ENCODE measurements at places on chromosomes 6 and 20.

GRCh38 chr6:8361259-8361658 lies 74.1 kb downstream of the SLC35B3 start:
- DNase-seq: no peak

GRCh38 chr6:53045891-53046673 lies 19.1 kb upstream of the FBXO9 start:
- no peak for DNase-seq

DNA sequence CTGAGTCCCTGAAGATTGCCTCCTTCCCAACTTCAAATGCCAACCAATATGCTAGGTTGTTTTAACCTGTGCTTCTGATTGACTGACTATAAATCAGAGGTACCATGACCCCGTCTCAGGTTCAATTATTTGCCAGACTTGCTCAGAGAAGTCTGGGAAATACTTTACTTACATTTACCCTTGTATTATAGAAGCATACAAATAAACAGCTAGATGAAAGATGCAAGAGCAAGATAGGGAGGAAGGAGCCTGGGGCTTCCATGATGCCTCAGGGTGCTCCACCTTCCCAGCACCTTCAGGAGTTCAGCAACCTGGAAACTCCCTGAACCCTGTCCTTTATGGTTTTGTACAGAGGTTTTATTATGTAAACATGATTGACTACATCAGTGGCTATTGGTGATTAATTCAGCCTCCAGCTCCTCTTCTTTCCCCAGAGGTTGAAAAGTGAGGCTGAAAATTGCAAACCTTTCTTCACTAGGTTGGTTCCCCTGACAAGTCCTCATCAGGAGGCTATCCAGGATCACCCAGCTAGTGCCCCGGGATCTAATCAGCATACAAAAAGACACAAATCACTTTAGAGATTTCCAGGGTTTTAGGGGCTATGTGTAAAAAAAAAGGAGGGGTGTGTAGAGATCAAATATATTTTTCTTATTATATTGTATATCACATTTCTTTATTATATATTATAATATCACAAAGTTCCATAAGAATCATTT lies 547.7 kb downstream of the EPM2A start:
- DNase-seq: no peak

GRCh38 chr6:43089467-43089866 lies 13.4 kb downstream of the PTK7 start:
- DNase-seq: no peak

DNA sequence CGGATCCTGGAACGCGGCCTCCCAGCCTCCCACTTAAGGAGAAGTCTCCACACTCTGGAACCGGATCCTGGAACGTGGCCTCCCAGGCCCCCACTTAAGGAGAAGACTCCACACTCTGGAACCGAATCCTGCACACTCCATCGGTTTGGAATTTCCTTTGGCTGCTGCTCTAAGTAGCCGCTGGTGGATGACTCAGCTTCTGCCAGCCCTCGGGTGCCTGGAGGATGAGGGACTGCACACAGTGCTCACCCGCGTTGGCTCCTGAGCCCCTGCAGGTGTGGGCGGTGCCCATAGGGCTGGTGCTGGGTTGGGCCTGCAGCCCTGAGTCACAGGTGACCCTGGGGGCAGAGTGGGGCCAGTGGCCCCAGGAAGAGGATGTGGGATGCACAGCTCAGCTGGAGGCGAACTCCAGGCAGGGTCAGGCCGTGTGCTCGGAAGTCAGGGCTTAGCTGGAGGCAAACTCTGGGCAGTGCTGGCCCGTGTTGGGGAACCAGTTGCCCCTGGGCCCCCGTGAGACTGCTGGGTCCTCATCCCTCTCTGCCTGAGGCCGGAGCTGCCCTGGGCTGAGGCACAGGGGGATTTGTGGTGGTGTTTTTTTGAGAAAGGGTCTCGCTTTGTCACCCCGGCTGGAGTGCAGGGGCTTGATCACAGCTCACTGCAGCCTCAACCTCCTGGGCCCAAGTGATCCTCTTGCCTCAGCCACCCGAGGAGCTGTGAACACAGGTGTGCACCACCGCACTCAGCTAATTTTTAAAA lies 13.9 kb upstream of the TNFRSF6B start:
- DNase-seq: no peak

GRCh38 chr20:51661609-51662178 lies 106.5 kb downstream of the ATP9A start:
- peak; percentile 44 for DNase-seq

GRCh38 chr6:33126101-33126714 lies 50.4 kb downstream of the HLA-DPB1 start:
- DNase-seq: peak; percentile 92

DNA sequence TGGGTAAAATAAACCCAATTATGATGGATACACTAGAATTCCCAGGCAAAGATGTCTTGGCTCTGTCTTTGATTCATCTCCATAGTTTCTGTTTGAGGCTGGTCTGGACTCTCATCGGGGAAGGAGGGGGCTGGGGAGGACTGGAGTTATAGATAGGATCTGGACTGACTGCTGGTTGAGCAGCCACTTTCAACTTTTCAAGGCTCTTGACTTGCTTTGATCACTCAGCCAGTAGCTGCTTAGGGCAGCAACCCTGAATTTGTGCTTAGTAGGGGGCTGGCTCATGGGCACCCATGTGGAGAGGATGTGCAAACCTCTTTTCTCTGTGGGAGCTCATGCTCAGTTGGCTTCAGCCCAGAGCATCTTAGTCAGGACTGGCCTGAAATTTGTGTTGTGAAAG lies 114.0 kb upstream of the NEDD9 start:
- no peak for DNase-seq

DNA sequence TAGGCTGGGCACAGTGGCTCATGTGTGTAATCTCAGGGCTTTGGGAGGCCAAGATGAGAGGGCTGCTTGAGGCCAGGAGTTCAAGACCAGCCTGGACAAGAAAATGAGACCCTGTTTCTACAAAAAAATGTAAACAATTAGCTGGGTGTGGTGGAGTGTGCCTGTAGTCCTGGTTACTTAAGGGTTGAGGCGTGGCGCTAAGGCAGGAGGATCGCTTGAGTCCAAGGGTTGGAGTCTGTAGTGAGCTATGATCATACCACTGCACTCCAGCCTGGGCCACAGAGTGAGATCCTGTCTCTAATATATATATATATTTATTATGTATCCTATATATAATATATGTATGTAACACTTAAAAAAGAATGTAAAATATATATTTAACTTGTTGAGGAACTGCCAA lies 7.9 kb upstream of the ABRACL start:
- no peak for DNase-seq

DNA sequence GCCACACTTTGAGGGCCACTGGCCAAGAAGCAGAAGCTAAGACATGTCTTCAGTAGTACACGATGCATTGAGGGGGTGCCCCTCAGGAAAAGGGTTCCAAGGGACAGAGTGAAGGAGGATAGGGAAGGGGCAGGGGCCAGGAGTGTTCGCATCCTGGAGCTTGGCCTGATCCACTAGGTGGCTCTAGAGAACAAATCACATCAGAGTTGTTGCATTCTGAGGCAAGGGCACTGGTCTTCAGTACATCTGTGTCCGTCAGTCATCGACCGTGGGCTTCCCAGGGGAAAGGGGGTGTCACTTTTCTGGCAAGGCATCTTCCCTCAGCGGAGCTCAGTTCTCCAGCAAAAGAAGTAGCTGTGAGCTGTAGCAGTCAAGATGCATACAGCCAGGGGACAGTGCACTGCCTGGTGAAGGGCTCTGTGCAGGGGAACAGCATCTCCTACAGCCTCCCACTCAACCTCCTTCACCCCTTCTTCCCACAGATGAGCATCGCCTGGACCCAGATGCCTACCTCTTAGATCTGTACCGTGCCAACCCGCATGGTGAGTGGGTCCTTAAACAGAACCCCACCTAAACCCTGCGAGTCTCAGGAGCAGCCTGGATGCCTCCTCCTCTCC lies 47.8 kb downstream of the ARHGAP40 start:
- peak; percentile 49 for DNase-seq

DNA sequence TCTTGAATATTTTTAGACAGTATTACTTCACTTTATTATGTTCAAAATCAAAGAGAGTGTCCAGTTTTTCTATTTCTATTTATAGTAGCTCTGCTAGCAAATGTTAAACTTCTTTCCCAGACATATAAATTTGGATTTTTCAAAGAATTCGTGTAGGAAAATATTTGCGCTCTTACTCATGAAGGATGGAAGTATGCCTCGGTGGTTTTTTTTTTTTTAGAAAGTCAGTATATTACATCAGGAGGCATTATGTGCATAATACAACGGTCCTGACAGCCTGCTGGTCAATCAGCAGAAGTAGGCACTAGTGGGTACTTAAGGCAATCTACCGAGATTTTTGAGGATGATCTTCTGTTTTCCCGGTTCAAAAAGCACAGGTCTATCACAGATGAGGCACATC lies 249.3 kb downstream of the TBX18 start:
- DNase-seq: no peak

DNA sequence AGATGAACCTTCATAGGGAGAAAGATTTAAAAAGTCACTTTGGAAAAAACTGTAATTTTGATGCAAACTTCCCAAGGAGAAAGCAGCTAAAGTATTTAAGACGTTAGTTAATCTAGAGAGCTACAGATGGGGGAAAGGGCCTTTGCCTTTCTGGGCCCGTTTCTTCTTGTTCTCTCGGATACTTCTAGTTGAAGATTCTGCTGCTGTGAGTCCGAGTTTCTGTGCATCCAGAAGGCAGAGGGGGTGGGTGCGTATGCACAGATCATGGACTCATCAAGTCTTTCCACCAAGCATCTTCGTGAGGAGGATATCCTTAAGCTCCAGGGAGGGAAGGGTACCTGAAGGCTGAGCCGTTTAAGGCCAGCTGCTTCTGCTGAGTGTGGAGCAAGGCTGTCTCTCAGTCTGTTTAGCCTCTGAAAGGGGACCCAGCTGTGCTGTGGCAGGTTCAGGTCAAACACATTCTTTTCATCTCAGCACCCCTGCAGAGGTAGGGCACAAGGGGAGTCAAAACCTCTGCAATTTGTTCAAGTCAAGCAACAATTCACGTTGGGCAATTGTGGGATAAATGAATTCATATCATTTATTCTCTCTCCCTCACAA lies 4.3 kb downstream of the LAMP5 start:
- peak; percentile 18 for DNase-seq

DNA sequence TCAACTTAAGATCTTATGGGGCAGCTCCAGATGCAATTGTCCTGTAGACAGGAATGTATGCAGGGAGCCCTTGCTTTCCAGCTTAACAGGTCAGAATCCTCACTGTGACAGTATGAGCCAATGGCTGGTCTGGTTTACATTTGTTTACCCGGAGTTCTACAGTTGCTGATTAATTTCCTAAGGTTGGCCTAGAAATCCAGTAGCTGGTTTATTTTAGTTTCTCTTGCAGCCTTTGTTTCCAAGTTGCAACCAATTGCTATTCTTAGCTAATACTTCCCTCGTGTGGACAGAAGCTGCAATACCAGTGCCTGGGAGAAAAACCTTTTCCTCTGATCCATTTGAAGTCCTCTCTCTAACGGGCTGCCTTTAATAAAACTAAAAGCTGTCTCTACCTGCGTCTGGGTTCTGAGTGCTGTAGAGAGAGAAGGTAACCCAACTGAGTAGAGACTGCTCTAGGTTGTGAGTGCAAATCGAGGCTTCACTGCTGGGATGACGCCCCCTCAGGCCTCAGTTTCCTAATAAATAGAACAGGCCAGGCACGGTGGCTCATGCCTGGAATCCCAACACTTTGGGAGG lies 45.9 kb downstream of the ZNF217 start:
- peak; percentile 18 for DNase-seq

DNA sequence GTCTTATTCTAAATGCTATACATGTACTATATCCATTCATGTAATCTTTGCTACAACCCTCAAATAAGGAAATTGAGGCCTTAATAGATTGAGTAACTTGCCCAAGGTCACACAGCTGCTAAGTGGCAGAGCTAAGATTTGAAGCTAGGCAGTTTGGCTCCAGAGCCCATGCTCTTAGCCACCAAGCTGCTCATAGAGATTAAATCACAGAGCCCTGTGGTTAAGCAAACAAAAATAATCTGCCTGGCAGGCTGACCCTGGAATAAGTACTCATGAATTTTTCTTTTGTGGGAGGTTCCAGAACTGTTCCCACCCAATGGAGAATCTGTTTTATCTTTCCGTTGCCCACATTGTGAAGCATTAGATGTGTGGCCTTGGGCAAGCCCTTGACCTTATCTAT lies 7.4 kb downstream of the AAR2 start:
- DNase-seq: peak; percentile 43

GRCh38 chr6:74853991-74854390 lies 351.9 kb downstream of the COL12A1 start:
- no peak for DNase-seq

GRCh38 chr6:14408446-14408845 lies 290.9 kb downstream of the CD83 start:
- no peak for DNase-seq

- DNase-seq: no peak
These were observed 517.7 kb upstream of the SULF2 start for GRCh38 chr20:48302844-48303542.

DNA sequence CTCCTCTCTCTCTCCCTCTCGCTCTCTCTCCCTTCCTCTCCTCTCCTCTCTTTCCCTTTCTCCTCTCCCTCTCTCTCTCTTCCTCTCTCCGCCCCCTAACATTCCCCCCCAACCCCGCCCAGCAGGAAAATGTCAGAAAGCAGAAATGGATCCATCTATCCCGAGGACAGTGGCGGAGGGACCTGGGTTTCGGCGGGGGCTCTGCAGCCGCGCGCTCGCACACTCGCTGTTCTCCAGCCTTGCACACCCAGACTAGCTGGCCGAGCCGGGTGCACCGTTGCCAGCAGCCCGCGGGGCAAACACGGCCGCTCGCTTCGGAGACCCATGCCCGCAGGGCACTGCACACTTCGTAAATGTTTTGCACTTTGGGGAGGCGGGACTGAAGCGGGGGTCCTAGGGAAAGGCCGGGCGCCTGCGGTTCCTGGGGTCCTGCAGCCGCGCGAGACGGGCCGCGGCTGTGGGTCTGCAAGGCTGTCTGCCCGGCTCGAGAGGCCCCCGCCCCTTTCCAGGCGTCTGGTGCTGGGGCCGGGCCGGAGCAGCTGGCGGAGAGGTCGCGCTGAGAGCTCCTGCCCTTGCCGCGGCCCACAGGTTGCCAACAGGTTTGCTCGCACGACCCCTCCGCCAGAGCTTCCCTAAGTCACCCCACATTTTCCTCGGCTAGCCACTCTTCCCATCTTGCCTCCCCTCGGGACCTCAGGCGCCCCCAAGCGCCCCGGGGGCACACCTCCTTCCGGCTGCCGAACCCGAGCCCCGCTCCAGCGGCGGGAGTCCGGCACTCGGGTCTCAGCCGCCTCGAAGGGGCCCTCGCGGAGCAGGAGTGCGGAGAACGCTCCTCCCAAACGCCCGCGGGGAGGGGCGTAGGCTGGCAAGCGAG lies 818 bp upstream of the MDGA1 start:
- DNase-seq: peak; percentile 87

- no peak for DNase-seq
These were observed 220.4 kb upstream of the JARID2 start for GRCh38 chr6:15025446-15025845.

GRCh38 chr6:13009031-13009430 lies 292.5 kb downstream of the PHACTR1 start:
- DNase-seq: peak; percentile 63

GRCh38 chr6:124927806-124928205 lies 34.4 kb upstream of the RNF217 start:
- DNase-seq: no peak

All from WERI-Rb-1 (cell line).